Myocyte (in vitro differentiated cells): ENCODE measurements at places on chromosomes 6 and 20. TPM values are rescaled to one million over a fixed set of nuclear protein-coding genes. Genes with fewer than 3 reads are reported as not detected.
A peak's percentile ranks its signal among the peaks of the same experiment; 100 is the strongest.

DNA sequence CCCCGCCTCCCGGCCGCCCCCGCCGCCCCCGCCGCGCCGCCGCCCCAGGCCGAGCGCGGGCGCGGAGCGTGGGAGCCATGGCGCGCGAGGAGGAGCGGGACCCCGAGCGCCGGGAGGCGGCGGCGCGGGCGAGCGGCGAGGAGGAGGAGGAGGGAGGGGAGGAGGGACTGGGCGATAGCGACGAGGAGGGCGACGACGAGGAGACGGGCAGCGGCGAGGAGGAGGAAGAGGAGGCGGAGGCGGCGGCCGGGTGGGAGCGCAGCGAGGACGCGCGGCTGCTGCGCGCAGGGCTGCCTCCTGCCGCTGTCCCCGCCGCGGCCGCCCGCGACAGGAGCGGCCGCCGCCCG, at the start of gene SLC24A3:
Gene SLC24A3, plus strand, starts transcription at position 174 of the 347 bp plus-strand sequence.
- no peak for DNase-seq

PGC gene
- not detected in 2 replicates for total RNA-seq

RGS17 gene
- total RNA-seq: 4.7 and 6.7 TPM in 2 replicates

DNA sequence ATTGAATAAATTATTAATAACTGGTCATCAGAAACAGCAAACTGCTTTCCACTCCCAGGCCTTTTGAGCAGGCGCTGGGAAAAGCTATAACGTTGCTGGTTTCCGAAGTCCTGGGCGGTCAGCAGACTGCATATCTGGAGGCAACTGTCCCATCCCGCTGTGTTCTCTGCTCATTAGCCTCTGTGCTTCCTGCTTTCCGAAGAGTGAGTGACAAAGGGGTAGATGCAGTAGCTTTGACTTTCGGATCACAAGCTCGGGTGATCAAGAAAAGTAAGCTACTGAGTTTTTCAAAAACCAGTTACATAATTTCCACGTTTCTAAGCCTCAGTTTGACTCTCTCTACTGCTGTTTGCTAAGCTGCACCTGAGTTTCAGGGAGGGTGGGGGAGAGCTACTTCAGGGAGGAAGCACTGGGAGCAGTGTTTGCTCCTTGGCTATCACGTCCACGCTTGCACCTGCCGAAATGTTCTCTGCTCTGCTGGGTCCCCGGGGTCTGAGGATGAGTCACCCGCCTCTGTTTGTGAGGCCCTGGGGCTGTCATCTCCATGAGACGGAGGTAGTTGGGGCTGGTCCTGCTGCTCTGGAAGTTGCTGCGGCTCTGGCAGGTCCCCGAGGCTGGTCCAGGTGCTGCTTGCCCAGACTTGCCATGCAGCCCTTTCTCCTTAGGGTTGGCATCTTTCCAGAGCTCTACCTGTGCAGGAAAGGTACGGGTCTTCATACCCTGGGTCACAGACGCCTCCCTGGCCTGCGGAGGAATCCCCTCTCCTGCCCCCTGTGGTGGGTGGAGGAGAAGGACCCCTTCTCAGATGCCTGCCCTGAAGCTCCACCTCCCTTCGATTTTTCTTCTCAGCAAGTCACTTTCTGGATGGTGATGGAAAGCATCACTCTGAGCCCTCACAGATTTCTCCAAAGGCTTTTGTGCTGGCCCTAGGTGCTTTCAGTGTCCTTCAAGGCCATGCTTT, 220.0 kb downstream of the QKI start:
- DNase-seq: no peak

NFS1 gene
- total RNA-seq: 34.3 and 37.1 TPM in 2 replicates

DNA sequence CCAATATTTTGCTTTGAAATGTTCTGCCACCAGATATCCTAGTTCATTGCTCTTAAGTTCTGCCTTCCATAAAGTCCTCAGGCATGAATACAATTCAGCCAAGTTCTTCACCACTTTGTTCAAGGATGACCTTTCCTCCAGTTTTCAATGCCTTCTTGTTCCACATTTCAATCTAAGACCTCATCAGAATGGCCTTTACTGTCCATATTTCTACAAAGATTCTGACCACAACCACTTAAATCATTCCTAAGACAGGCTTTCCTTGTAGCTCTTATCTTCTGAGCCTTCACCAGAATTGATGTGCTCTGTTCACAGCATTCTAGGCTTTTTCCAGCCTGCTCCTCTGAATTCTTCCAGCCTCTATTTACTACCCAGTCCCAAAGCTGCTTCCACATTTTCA, 319.0 kb downstream of the HACE1 start:
- DNase-seq: no peak

GRCh38 chr6:150641398-150642139, 41.9 kb downstream of the PLEKHG1 start:
- DNase-seq: no peak

- DNase-seq: peak; percentile 87
Measured at GRCh38 chr20:13736436-13737191, 48.1 kb downstream of the ESF1 start.

- DNase-seq: peak; percentile 87
Measured at GRCh38 chr6:11496152-11497060, 41.1 kb upstream of the TMEM170B start.

DNA sequence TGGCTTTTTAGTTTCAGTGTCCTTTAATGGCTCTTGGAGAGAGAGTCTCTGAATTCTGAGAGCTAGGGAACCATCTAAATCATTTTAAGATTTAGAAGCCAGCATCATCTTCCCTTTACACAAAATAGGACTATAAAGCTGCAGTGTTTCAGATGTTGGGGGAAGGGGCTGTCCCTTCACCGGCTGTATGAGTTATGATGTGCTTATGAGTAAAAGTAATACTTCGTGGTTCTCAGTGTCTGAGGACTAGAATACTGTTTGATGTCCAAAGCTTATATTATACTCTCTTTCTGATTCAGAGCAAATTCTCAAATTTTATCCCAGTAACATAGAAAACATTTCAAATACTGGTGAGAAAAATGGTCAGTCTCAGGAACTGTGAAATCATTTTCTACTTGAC, 63.5 kb upstream of the FAM8A1 start:
- DNase-seq: no peak

- DNase-seq: peak; percentile 75
Measured at GRCh38 chr6:27791182-27791943, 120.8 kb downstream of the OR2B2 start.

DNA sequence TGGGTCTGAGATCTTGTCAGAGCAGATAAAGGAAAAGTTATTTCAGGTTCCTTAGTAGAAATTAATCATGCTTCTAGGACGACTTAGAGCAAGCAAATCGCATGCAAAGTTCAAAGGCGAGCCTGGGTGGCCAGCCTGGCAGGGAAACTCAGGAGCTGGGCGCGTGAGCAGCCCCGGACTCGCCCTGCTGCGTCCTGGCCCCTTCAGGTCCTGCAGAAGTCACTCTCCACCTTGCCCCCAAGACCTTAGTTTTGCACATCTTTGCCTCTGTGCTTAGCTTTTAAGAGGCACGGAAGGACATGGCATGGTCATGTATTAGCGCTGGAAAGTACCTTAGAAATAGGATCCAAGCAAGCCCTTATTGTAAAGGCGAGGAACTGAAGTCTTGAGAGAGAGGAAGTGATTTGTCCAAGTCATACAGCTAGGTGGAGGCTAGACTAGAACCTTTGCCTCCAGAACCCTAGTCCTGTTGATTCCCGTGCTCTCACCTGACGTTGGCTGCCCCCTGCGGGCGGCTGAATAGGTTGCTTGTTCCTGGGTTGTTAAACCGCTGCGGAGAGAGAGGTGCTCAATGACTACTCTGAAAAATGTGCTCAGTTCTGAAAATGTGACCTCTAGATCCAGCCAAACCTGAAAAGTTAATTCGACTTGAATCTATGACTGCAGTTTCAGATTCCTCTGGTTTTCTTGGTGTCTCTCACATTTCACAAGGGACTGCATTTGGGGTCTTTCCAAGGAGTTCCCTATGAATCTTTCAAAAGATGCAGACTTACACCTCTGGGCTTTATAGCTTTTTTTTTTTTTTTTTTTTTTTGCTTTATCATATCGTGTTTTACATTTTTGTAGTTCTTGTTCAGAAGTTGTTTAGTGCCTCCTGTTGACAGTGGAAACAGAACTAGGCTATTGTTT, 2.7 kb downstream of the MYB start:
- no peak for DNase-seq

DNA sequence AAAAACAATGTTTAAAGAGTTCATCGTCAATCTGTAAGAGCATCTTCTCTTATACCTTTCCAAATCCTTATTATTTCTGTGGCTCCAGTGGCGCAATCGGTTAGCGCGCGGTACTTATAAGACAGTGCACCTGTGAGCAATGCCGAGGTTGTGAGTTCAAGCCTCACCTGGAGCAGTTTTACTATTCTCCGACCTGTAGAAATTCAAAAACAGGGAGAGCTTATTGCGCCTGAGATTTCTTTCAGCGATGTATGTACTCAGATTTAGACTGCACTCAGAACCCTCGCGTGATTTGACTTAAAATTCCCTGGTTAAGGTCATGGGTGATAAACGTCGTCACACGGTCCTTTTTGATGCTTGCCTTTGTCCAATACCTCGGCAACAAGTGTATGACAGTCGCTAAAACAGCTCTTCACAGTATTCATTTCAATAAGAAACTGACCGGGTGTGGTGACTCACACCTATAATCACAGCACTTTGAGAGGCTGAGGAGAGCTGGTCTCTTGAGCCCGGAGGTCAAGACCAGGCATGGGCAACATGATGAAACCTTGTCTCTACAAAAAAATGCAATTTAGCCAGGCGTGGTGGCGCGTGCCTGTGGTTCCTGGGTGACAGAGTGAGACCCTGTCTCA, 11.9 kb downstream of the GPX5 start:
- DNase-seq: no peak

ADRM1 gene
- 144 and 156 TPM in 2 replicates for total RNA-seq

PRKN gene
- 8.9 and 11.6 TPM in 2 replicates for total RNA-seq

DNA sequence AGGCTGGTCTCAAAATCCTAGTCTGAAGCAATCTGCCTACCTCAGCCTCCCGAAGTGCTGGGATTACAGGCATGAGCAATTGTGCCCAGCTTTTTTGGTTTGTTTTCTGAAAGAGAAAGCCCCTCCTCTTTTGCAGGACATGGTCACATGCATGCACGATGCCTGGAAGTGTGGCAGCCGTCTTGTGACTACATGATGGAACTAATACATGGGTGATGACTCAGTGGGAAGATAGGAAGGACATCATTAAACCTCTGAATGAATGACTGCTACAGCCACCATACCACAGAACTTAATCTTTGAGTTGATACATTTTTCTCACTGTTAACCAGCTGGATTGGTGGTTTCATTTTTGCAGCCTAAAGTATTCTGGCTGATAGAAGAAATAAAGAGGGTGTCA, 13.4 kb upstream of the CTNNBL1 start:
- DNase-seq: peak; percentile 18

- DNase-seq: no peak
Measured at GRCh38 chr6:50884364-50884763, 65.7 kb downstream of the TFAP2B start.

GRCh38 chr20:25532971-25533391, 52.4 kb downstream of the NINL start:
- DNase-seq: no peak

GRCh38 chr6:37052027-37052628, 46.7 kb downstream of the FGD2 start:
- no peak for DNase-seq

CCND3 gene
- total RNA-seq: 169 and 170 TPM in 2 replicates

GRCh38 chr6:8047541-8048292, 16.5 kb downstream of the BLOC1S5 start:
- DNase-seq: no peak

- DNase-seq: no peak
Measured at GRCh38 chr6:168315596-168315995, 4.0 kb downstream of the DACT2 start.

TBXT gene
- total RNA-seq: not detected in 2 replicates

DNA sequence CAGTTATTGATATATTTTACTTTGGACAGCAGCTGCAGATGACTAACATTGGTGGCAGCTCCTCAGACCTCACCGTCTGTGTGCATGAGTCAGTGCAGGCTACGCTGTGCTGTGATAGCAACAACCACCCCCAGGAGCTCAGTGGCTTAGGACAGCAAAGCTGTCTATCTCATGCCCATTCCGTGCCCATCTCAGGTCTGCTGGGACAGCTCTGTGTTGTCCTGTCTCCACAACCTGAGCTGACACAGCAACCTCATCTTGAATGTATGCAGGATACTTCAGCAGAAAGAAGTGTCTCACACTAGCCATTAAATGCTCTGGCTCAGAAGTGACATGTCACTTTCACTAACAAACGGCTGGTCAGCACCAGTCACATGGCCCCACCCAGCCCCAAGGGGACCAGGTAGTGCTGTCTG, 47.7 kb downstream of the BANF2 start:
- peak; percentile 91 for DNase-seq

DNA sequence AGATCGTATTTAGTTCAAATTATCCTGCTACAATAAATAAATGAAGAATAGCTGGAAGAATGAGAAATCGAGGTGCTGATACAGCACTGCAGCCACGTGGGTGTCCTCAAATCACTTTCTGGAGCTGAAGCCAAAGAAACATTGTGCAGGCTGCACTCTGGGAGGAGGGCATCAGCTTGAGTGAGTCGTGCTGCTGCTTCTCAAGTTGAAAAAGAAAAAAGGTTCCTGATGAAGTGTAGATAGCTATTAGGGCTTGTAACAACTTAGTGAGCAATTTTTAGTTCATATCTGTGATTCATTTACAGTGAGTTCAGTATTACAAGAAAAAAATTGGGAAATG, 40.5 kb downstream of the DSE start:
- DNase-seq: peak; percentile 80

C6orf58 gene
- total RNA-seq: 0.62 TPM in 1 of 2 replicates, not detected in the other

- no peak for DNase-seq
Measured at GRCh38 chr6:127079681-127080080, 38.8 kb upstream of the RSPO3 start.

- DNase-seq: no peak
Measured at GRCh38 chr20:50728981-50729874, 2.2 kb upstream of the PARD6B start.

TMEM200A gene
- 0.21 and 0.43 TPM in 2 replicates for total RNA-seq

- DNase-seq: no peak
Measured at GRCh38 chr6:150680510-150680909, 80.8 kb downstream of the PLEKHG1 start.

- DNase-seq: no peak
Measured at GRCh38 chr20:6838181-6838826, 70.8 kb downstream of the BMP2 start.

- no peak for DNase-seq
Measured at GRCh38 chr6:119333707-119334295, 15.8 kb downstream of the MAN1A1 start.

GRCh38 chr20:906703-907270, 9.3 kb downstream of the ANGPT4 start:
- no peak for DNase-seq

GRCh38 chr6:106746652-106747051, 117.3 kb downstream of the QRSL1 start:
- DNase-seq: peak; percentile 93

ANKRD66 gene
- total RNA-seq: not detected in 2 replicates

DNA sequence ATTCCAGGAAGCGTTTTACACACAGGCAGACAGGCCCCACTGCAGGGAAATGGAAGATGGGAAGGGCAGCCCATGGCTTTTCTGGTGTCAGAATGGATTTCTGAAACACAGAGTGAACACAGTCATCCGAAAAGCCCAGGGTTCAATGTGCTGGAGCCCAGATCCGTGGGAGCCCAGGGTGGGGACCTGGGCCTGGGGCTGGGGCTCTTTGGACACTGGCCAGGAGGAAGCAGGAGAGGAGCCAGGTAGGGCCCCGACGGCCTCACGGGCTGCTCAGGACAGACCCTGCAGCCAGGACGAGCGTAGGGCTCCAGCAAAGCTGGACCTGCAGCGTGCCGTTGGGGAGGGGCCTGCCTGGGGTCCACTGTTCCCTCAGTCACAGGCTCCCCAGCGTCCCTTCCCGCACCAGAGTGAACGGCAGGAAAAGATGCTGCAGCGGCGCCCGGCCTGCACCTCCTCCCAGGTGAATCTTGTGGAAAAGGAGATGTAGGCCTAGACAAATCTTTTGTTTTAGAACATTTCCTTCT, 24.3 kb upstream of the LSM14B start:
- no peak for DNase-seq

- DNase-seq: no peak
Measured at GRCh38 chr6:131615275-131615674, 12.8 kb downstream of the MED23 start.
